M059J (cell line): ENCODE measurements at places on chromosomes 12 and 14. TPM values are rescaled to one million over a fixed set of nuclear protein-coding genes. Genes with fewer than 3 reads are reported as not detected.

- DNase-seq = peak; percentile 62
These were observed 68.2 kb upstream of the E2F7 start for GRCh38 chr12:77133566-77133965.

- DNase-seq = no peak
These were observed 51.1 kb downstream of the APAF1 start for GRCh38 chr12:98696036-98696646.

DNA sequence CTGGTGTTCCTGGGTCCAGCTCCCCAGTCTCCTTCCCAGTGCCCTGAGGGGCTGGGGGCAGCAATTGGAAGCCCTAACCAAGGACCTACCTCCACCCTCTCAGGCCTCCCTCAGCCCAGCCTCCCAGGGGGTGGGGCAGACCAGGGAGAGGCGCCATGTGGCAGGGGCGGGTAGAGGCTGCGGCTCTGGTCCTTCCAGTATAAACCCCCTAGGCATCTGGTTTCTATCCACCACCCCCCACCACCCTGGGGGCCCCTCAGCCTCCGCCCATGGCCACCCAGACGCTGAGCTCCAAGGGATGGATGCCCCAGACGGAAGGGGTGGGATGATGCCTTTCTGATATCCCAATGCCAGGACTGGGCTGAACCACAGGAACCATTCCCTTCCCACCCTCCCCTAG, 2.8 kb upstream of the SP7 start:
- DNase-seq = no peak

DNA sequence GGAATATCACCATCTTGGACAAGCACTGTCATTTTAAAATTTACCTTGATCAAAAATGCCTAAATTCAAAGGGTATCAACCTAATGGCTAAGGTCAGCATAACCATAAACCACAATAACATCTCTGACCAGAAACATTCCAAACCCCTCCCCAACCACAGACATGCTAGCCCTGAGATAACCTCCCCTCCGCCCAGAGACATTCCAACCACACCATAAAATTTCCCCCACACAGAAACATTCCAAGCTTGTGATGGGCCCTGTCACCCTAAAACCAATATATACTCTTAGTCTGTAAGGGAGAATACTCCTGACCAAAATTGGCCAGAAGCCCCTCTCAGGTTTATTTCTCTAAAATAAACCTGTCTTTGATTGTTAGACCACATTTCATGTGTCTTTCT, 17.7 kb downstream of the EPYC start:
- peak; percentile 83 for DNase-seq

The LYZ gene
- not detected in 2 replicates for total RNA-seq
